Ascending aorta (tissue), 2 donors: ENCODE measurements at places on chromosomes 12 and 14. TPM values are rescaled to one million over a fixed set of nuclear protein-coding genes. Genes with fewer than 3 reads are reported as not detected.
A peak's percentile ranks its signal among the peaks of the same experiment; 100 is the strongest.

Gene PTCSC3
- not detected for total RNA-seq

Gene TAS2R9
- total RNA-seq: not detected

- peak; percentile 70 for DNase-seq
Observed at GRCh38 chr12:120252071-120252906, 13.2 kb downstream of the PXN start.

DNA sequence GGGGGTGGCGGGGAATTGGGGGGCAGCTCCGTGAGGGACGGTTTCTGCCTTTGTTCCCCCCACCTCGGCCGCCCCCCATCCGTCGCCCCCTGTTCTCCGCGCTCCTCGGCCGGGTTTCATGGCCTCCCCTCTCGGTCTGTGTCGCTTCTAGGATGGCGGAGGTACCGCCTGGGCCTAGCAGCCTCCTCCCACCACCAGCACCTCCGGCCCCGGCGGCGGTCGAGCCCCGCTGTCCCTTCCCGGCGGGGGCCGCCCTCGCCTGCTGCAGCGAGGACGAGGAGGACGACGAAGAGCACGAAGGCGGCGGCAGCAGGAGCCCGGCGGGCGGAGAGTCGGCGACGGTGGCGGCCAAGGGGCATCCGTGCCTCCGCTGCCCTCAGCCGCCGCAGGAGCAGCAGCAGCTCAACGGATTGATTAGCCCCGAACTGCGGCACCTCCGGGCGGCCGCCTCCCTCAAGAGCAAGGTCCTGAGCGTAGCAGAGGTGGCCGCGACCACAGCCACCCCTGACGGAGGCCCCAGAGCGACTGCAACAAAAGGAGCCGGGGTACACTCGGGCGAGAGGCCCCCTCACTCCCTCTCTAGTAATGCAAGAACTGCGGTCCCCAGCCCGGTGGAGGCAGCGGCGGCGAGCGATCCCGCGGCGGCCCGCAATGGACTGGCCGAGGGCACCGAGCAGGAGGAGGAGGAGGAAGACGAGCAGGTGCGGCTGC, 575 bp downstream of the NAA30 start:
- peak; percentile 9 for DNase-seq

GRCh38 chr12:75710361-75711069, 199.1 kb upstream of the KRR1 start:
- no peak for DNase-seq

DNA sequence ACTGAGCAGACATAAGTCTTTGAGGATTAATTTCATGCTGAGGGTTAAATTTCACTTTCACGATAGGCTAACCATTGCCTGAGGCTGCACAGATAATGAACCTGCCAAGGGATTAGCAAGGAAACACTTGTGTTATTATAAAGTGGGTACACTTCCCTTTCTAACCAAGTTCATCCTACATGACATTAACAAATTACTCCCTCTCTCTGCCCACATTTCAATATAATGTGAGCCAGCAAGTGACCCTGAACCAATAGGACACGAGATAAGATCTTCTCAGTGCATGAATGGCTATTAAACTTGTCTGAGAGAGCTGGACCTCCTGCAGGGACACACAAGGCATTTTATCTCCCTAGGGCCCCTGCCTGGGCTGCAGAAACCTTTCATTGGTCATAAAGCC, 173.5 kb downstream of the PAX9 start:
- DNase-seq: no peak

DNA sequence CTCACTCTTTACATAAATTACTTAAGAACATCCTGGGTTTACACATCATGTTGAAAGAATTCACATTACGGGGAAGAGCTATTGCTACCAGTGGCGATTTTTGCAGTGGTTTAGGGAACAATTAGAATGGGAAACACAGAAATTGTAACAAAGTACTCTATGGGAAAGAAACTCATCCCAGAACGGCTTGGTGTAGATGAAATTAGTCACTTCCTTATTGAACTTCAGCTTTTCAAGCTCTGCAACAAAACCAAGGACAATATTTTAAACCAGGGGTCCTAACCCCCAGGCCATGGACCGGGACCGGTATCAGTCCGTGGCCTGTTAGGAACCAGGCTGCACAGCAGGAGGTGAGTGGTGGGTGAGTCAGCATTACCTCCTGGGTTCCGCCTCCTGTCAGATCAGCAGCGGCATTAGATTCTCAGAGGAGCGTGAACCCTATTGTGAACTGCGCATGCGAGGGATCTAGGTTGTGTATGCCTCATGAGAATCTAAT, 32.3 kb upstream of the FICD start:
- no peak for DNase-seq
